ENCODE measurements at places on chromosomes 4 and X. TPM values are rescaled to one million over a fixed set of nuclear protein-coding genes. Genes with fewer than 3 reads are reported as not detected.

OPN1MW gene
- total RNA-seq: not detected

HS6ST2 gene
- total RNA-seq: 1.1 TPM

PORCN gene
- 13.6 TPM for total RNA-seq

MAGEB10 gene
- not detected for total RNA-seq

ITGB1BP2 gene
- total RNA-seq: 4.9 TPM

TCEAL7 gene
- not detected for total RNA-seq

ABLIM2 gene
- 0.36 TPM for total RNA-seq

POLN gene
- total RNA-seq: 2.1 TPM

FREM3 gene
- not detected for total RNA-seq

RAB40A gene
- total RNA-seq: 0.15 TPM

CDS1 gene
- not detected for total RNA-seq

WWC2 gene
- 0.75 TPM for total RNA-seq

PAK3 gene
- total RNA-seq: not detected

PLK4 gene
- total RNA-seq: 41.2 TPM

SPOCK3 gene
- not detected for total RNA-seq

NLRP2B gene
- not detected for total RNA-seq

ZNF711 gene
- 0.23 TPM for total RNA-seq

GLUD2 gene
- 0.71 TPM for total RNA-seq

SMR3B gene
- total RNA-seq: not detected

ELOVL6 gene
- 19.1 TPM for total RNA-seq

TEC gene
- total RNA-seq: 1.3 TPM

SRPX gene
- not detected for total RNA-seq

SEPSECS gene
- 15.3 TPM for total RNA-seq

CRMP1 gene
- not detected for total RNA-seq

SSX3 gene
- not detected for total RNA-seq

ALB gene
- total RNA-seq: not detected

CSAG1 gene
- not detected for total RNA-seq

ZAR1 gene
- not detected for total RNA-seq

TREX2 gene
- total RNA-seq: 0.83 TPM

TCEAL2 gene
- total RNA-seq: not detected

CDX4 gene
- total RNA-seq: not detected

MYOZ2 gene
- total RNA-seq: not detected

ARHGAP6 gene
- not detected for total RNA-seq

GALNTL6 gene
- not detected for total RNA-seq

P2RY4 gene
- total RNA-seq: not detected

HPSE gene
- total RNA-seq: 23.1 TPM

SULT1E1 gene
- not detected for total RNA-seq

PRR27 gene
- total RNA-seq: not detected

RRAGB gene
- 6.1 TPM for total RNA-seq

PPP4R3C gene
- total RNA-seq: not detected

TRIML2 gene
- total RNA-seq: not detected

SMARCA1 gene
- not detected for total RNA-seq

CTAG1A gene
- total RNA-seq: not detected

RAI2 gene
- 0.17 TPM for total RNA-seq

KDR gene
- total RNA-seq: not detected

ADH1A gene
- total RNA-seq: not detected

SPATA4 gene
- not detected for total RNA-seq

ADH1B gene
- not detected for total RNA-seq

All from activated T-helper 1 cell treated with anti-CD3 and anti-CD28 coated beads, Interleukin-12 subunit alpha, Interleukin-12 subunit beta, Interleukin-2, Interleukin-4 antibody, amounts not matched to agents 30 ng/mL and 10 ng/mL and 1 ng/mL, durations not matched to agents 14 hours and 24 hours and 36 hours (primary cell).